Fibroblast of lung (primary cell): ENCODE measurements at places on chromosomes 7 and 10. TPM values are rescaled to one million over a fixed set of nuclear protein-coding genes. Genes with fewer than 3 reads are reported as not detected.

The TDRD1 gene
- total RNA-seq = 0.26 TPM in 1 of 2 replicates, not detected in the other

The GPR37 gene
- total RNA-seq = 6.9 and 20.6 TPM in 2 replicates

The CAV2 gene
- 60.1 and 119 TPM in 2 replicates for total RNA-seq

The POLR2J2 gene
- 1.5 and 2.1 TPM in 2 replicates for total RNA-seq

The PALD1 gene
- total RNA-seq = 0.26 and 0.33 TPM in 2 replicates

The PRKG1 gene
- total RNA-seq = 60.1 and 71.8 TPM in 2 replicates
